ENCODE measurements at places on chromosomes 3 and 15. TPM values are rescaled to one million over a fixed set of nuclear protein-coding genes. Genes with fewer than 3 reads are reported as not detected.

Gene GMNC
- total RNA-seq: not detected

Gene AGTR1
- total RNA-seq: 5.4 TPM

Gene MTFMT
- total RNA-seq: 30.1 TPM

Gene UPK1B
- not detected for total RNA-seq

Gene CRYBG3
- total RNA-seq: 38.9 TPM

Gene CISH
- not detected for total RNA-seq

DNA sequence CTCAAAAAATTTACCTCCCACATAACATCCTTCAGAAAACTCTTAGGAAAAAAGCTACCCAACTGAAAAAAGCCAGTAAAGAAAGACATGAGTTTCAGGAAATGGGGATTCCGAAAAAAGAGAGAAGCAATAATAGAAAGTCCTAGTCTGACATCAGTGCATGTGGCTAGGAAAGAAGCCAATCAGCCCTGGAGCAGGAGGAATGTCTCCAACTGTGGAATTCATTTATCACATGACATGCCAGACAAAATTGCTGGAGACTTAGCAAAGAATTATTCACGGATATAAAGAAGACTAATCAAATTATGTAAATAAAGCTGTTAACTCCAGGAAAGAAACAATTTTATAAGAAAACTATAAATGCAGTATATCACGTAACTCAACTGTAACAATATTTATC lies 258.9 kb upstream of the RARB start:
- DNase-seq: no peak

DNA sequence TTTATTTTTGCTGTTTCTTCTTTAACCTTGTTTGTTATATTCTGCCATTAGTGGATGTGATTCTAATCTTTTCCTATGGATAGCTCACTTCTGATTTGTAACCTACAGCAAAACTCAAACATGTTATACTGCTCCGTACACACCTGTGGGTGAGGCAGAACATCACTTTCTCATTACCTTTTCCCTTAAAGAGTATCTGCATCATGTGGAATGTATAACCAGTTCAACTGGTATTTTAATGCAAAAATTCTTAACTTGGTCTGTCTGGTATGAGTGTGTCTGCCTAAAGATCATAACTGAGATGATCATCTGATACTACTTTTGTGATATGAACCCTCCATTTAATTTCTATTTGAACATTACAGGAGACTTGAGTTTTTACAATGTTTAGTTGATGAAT lies 13.0 kb upstream of the UPK1B start:
- DNase-seq: no peak

DNA sequence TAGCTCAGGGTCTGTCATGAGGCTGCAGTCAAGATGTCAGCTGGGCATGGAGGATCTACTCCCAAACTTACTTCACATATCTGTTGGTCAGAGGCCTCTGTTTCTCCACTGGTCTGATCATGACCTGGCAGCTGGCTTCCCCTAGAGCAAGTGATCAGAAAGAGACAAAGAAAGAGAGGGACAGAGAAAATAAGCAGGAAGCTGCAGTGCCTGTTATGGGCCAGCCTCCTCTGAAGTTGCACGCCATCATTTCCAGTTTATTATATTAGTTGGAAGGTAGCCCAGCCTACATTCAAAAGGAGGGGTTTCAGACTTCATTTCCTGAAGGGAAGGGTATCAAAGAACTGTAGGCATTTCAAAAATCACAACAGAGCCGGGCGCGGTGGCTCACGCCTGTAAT lies 5.0 kb upstream of the RPP25 start:
- DNase-seq: no peak

DNA sequence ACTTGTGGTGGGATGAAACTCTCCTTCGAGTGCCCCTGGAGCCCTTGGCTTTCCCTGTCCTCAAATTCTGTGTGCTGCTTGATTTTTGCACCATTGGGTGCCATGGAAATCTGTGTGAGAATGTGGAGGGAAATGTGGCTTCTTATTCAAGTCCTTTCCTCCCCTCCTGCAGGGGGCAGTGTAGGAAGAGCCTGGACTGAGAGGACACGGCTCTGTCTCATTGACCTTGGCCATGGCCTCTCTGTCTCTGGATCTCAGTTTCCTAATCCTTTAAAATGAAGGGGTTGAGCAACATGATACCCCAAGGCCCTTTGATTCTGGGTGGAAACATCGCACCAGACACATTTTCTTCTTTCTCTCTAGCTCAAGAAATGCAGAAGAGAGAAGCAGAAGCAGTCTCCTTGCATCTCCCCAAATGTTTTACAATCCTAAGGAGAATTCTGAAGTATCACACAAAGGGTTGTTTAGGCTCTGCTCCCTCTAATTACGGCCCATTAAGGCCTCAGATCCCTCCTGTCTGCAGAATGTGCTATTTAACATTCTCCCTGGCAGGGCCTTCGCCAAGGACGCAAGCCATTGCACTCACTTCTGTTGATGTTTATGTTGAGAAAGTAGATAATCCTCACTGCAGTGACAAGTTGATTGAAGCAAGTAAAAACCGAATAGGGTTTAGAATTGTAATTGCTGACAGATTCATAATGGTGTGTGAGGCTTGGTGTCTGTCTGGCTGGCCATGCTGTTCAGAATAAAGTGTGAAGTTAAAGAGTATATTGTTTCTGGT lies 169.1 kb downstream of the TPRG1 start:
- DNase-seq: no peak

DNA sequence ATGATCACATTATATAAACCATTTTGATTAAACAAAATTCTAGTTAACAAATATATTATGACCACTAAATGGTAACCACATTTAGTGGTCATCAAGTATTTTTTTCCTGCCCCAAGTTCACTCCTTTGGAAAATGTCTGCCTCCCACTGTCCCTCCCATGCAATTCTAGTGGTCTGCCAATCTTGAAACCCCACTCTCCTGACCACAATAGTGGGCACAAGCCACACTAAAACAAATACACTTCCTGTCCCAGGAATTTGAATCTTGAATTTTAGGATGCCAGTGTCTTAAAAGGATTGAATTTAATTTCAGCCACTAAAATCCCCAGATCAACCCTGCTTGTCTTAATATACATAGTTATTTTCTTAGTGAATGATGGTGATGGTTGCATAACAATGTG lies 14.0 kb upstream of the GPR156 start:
- no peak for DNase-seq

DNA sequence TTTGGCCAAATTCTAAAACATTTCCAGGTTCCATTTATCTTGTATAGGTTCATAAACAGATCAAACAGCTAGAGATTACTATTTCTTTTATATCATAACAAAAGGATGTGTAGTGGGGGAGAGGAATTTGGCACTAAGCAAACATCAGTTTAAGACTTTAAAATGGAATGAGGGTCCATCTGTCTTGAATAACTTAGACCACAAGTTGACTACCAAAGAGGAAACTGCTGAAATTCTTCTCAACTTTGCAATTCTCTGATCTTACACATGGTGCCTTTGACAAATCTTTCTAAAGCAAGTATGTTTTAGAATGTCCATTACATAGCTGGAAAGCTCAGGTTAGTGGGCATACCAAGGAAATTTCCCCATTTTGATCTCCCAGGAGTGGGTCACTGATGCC lies 140.5 kb upstream of the ADAMTS9 start:
- no peak for DNase-seq

DNA sequence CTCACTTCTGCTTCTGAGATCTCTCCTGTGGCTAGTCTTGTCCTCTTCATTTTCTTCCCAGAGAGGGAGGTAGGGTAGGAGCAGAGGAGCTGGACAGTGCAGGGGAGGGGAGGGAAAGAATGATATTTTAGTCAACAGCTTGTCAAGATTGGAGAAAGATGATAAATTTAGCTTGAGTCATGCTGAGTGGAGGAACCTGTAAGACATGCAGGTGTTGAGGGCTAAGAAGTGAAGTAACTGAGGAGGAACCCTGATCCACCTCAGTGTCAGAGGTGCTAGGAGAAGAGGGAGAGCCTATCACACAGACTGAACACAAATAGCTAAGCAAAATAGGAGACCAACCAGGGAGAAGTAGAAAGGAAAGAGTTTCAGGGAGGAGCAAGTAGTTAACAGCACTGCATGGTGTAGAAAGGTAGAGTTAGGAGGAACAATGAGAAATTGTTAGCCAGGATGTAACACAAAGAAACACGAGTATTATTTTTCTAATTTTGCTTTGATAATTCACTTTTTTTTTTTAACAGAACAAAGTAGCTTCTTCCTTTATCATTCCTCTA lies 108.2 kb upstream of the CHRM5 start:
- no peak for DNase-seq

GRCh38 chr3:169663951-169664820 lies 674 bp upstream of the MECOM start:
- no peak for DNase-seq

Measured in uterus (tissue), 4 donors.